Activated naive CD8-positive, alpha-beta T cell treated with anti-CD3 and anti-CD28 coated beads for 36 hours (primary cell): ENCODE measurements at places on chromosomes 5 and 9. TPM values are rescaled to one million over a fixed set of nuclear protein-coding genes. Genes with fewer than 3 reads are reported as not detected.

GRCh38 chr5:73152411-73153388, 20.3 kb upstream of the TMEM174 start:
- no peak overlapping the region for H3K27ac ChIP-seq
- H3K27me3 ChIP-seq, result peaks cover 90% of the 10 kb centered on the region
- H3K4me3 ChIP-seq, result no peak overlapping the region
- no peak for DNase-seq
- no peaks in the 10 kb centered on the region for H3K4me1 ChIP-seq

DNA sequence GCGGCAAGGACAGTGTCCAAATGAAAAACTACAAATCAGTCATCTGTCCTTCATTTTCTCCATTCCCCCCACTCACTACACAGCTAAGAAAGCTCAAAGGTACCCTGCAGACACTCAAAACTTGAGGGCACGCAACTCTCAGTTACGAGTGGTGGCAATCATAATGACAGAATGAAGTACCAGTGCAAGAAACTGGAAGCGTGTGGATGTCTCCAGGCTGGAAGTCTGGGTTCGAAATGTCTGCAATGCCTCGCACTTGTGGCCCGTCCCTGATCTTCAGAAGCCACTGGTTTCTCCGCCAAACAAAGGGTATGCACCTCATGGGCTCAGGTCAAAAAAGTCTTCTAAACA, 597 bp upstream of the CENPH start:
- peaks cover 14% of the 10 kb centered on the region for H3K36me3 ChIP-seq
- no peak for DNase-seq
- no peaks in the 10 kb centered on the region for H3K27me3 ChIP-seq
- H3K4me1 ChIP-seq, result peaks cover 7% of the 10 kb centered on the region

- no peak overlapping the region for H3K4me3 ChIP-seq
- no peaks in the 10 kb centered on the region for H3K27me3 ChIP-seq
- H3K4me1 ChIP-seq, result no peaks in the 10 kb centered on the region
- H3K27ac ChIP-seq, result no peak overlapping the region
- no peak for DNase-seq
Measured at GRCh38 chr9:28410411-28410810, 837.1 kb upstream of the C9orf72 start.

DNA sequence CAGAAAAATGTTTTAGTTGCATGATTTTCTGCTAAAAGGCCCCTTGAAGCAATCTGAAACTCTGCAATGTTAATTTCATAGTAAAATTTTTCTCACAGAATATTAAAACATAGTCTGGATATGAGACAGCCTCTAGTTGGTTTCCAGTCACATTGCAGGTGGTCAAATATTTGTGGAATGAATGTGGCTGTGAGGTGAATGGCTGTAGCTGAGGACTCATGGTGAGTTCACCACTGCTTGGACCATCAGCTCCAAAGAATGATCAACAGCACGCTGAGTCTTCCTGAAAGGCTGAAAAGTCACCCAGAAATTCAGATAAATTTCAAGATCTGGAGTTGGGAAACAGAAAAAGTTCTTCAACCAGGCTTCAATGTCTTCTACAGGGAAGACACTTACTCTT, 79.8 kb downstream of the MAT2B start:
- H3K4me1 ChIP-seq, result no peaks in the 10 kb centered on the region
- no peak overlapping the region for H3K4me3 ChIP-seq
- DNase-seq, result no peak

DNA sequence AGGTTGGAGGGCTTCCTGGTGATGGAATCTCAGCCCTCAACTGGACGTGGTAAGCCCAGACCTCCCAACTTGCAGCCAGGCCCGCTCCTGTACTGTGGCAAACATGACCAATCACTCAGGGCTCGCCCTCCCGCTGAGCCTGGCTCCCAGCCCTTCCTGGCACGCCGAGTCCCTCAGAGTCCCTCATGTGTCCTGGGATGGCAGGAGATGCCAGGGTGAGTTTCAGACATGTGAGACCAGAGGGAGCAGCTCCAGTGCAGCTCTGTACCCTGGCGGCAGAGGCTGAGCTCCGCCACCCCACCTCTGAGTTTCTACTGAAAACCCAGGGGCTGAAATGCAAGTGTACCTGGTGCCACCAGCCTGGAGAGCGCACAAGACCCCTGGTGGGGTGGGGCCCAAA, 42.0 kb upstream of the RXRA start:
- DNase-seq, result no peak
- H3K4me1 ChIP-seq, result no peaks in the 10 kb centered on the region
- no peak overlapping the region for H3K4me3 ChIP-seq
- H3K36me3 ChIP-seq, result no peaks in the 10 kb centered on the region
- H3K27ac ChIP-seq, result no peak overlapping the region

GRCh38 chr5:67992923-67993322, 222.6 kb upstream of the PIK3R1 start:
- peaks cover 1% of the 10 kb centered on the region for H3K36me3 ChIP-seq
- peaks cover 3% of the 10 kb centered on the region for H3K27me3 ChIP-seq
- no peak overlapping the region for H3K27ac ChIP-seq
- H3K4me3 ChIP-seq, result no peak overlapping the region
- H3K4me1 ChIP-seq, result no peaks in the 10 kb centered on the region

GRCh38 chr9:19690128-19690527, 98.7 kb downstream of the SLC24A2 start:
- H3K27ac ChIP-seq, result no peak overlapping the region
- peaks cover 11% of the 10 kb centered on the region for H3K27me3 ChIP-seq
- no peaks in the 10 kb centered on the region for H3K4me1 ChIP-seq
- no peak overlapping the region for H3K4me3 ChIP-seq
- DNase-seq, result no peak

GRCh38 chr9:110828264-110828663, 159.7 kb downstream of the MUSK start:
- no peak overlapping the region for H3K27ac ChIP-seq
- H3K36me3 ChIP-seq, result no peaks in the 10 kb centered on the region
- no peaks in the 10 kb centered on the region for H3K4me1 ChIP-seq
- H3K27me3 ChIP-seq, result peaks cover 4% of the 10 kb centered on the region
- H3K4me3 ChIP-seq, result no peak overlapping the region

- H3K4me3 ChIP-seq, result no peak overlapping the region
- peaks cover 21% of the 10 kb centered on the region for H3K27me3 ChIP-seq
- H3K4me1 ChIP-seq, result no peaks in the 10 kb centered on the region
- no peaks in the 10 kb centered on the region for H3K36me3 ChIP-seq
- DNase-seq, result no peak
- H3K27ac ChIP-seq, result no peak overlapping the region
Measured at GRCh38 chr5:112221128-112221527, 197.9 kb downstream of the EPB41L4A start.

- no peaks in the 10 kb centered on the region for H3K27me3 ChIP-seq
- peak overlapping the region; percentile 68 for H3K27ac ChIP-seq
- H3K4me3 ChIP-seq, result peak overlapping the region; percentile 32
- DNase-seq, result peak; percentile 62
- H3K4me1 ChIP-seq, result peaks cover 19% of the 10 kb centered on the region
Measured at GRCh38 chr5:142063878-142064331, 44.7 kb upstream of the NDFIP1 start.

DNA sequence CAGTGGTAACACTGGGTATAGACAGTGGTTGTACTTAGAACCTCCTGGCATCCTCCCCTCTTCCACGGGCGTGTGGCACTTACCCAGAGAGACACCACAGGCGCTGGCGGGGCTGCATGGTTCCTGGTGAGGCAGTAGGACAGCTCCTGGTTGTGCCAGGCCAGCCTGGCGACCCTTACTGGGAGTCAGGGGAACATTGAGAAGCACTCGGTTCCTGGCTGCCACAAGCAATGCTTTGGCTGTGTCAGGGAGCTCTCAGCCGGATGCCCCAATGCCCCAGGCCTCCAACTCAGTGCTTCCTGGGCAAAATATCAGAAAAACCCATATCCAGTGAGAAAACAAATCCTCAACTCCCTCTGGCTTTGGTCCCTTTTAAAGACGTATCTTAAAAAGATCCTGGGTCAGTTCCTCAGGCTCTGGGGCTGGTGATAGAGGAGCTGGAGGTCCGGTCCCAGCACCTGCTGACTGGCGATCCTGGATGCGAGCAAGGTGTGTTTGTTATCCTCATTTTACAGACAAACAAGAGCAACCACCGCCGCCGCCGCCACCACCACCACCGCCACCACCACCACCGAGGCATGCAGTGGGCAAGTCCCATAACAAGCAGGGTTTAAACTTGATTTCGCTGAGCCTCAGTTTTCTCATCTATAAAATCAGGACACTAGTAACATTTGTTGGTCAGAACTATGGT, 4.2 kb downstream of the NKX2-5 start:
- H3K4me3 ChIP-seq, result no peak overlapping the region
- H3K4me1 ChIP-seq, result peaks cover 27% of the 10 kb centered on the region
- no peaks in the 10 kb centered on the region for H3K36me3 ChIP-seq
- H3K27ac ChIP-seq, result no peak overlapping the region
- no peak for DNase-seq

DNA sequence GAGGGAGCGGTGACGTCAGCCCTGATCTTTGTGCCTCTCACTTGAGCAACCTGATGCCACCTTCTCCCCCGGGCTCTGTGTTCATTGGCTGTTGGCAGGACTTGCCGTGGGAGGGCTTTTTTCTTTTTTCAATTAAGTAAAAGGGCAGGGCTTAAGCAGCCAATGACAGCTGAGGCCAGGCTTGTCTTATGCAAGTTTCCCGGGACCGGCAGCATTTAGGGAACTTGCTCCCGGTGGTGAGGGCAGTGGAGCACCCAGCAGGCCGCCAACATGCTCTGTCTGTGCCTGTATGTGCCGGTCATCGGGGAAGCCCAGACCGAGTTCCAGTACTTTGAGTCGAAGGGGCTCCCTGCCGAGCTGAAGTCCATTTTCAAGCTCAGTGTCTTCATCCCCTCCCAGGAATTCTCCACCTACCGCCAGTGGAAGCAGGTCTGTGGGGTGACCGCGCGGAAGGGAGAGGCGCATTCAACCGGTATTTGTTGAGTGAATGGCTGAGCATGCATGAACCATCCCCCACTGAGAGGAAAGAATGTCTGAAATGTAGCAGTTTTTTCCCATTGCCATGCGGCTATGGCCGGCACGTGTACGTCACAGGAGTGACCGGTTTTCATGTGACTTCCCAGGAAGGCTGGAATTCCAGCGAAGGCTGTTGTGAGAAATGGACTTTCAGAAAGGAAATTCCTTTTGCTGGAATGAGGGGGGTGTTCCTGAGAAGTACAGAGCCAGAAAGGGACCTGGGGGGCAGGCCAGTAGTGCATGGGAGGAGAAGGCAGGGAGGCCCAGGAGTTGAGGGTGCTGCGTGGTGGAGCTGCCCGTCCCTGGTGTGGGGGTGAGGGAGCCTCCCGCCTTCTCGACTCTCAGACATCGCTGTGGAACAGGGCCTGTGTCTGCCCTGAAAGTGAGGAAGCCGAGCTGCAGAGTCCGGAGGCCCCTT, 29.0 kb downstream of the PTGES2 start:
- peaks cover 11% of the 10 kb centered on the region for H3K36me3 ChIP-seq
- no peaks in the 10 kb centered on the region for H3K27me3 ChIP-seq
- H3K27ac ChIP-seq, result peak overlapping the region; percentile 73
- peak overlapping the region; percentile 75 for H3K4me3 ChIP-seq

- no peaks in the 10 kb centered on the region for H3K36me3 ChIP-seq
- H3K4me3 ChIP-seq, result no peak overlapping the region
- H3K4me1 ChIP-seq, result no peaks in the 10 kb centered on the region
Measured at GRCh38 chr9:4269872-4270271, 30.0 kb downstream of the GLIS3 start.

DNA sequence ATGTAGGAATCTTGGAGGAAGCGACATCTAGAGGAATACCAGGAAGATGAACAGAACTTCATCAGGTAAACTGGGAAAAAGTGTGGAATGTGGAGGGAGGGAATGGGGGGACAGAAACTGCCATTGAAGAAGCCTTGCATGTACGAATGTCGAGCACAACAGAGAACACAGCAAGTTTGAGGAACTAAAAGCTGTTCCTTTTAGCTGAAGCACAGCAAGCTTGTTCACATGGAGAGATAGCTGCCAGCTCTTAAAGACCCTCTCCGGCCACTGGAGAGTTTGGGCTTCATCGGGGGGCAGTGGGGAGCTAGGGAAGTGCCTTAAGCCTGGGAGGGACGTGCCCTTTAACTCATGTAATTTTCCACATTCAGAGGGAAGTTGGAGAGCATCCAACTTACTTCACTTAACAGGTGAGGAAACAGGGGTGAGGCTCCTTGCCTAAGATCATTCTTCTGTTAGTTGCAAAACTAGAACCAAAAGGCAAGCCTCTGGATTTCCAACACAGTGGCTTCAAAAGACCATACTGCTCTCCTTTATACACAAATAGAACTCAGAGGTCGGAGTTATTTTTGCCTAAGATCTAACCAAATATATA, 2.3 kb upstream of the CYFIP2 start:
- H3K4me1 ChIP-seq, result peaks cover 64% of the 10 kb centered on the region
- H3K4me3 ChIP-seq, result peak overlapping the region; percentile 35
- H3K27me3 ChIP-seq, result no peaks in the 10 kb centered on the region
- peaks cover 24% of the 10 kb centered on the region for H3K36me3 ChIP-seq
- no peak for DNase-seq
- no peak overlapping the region for H3K27ac ChIP-seq

DNA sequence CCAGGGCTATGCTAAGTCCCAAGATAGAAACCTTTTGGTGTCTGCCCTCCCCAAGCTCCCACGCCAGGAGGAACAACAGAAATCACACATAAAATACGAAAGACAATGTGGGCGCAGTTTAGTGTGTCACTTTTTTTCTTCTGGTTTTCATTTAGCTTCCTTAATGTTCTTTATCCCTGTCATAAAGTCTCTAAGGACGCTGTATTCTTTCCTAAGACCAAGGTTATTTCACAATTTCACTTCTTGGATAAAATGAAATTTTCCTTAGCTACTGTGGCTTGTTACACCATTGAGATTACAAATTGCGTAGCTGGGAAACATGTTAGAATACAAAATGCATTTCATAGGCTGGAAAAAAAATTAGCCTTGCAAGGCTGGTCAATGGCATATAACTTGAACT, 85.4 kb downstream of the GLIS3 start:
- H3K4me3 ChIP-seq, result no peak overlapping the region
- no peaks in the 10 kb centered on the region for H3K27me3 ChIP-seq
- peaks cover 5% of the 10 kb centered on the region for H3K36me3 ChIP-seq

- no peaks in the 10 kb centered on the region for H3K36me3 ChIP-seq
- H3K4me3 ChIP-seq, result no peak overlapping the region
- peak; percentile 31 for DNase-seq
- peaks cover 5% of the 10 kb centered on the region for H3K4me1 ChIP-seq
Measured at GRCh38 chr5:129771058-129771838, 23.4 kb downstream of the MINAR2 start.

GRCh38 chr5:125290935-125291334, 544.5 kb upstream of the ZNF608 start:
- no peaks in the 10 kb centered on the region for H3K4me1 ChIP-seq
- H3K27me3 ChIP-seq, result no peaks in the 10 kb centered on the region
- no peaks in the 10 kb centered on the region for H3K36me3 ChIP-seq
- DNase-seq, result no peak
- H3K27ac ChIP-seq, result no peak overlapping the region
- H3K4me3 ChIP-seq, result no peak overlapping the region

The UHRF2 gene
- total RNA-seq, result 42.3 TPM

The CCDC183 gene
- total RNA-seq, result not detected

The TOR2A gene
- total RNA-seq, result 17.7 TPM

The CORO2A gene
- total RNA-seq, result 8.2 TPM

The ZNF474 gene
- total RNA-seq, result not detected

The NR6A1 gene
- 1.2 TPM for total RNA-seq

The RNF14 gene
- 45.4 TPM for total RNA-seq

The PCDHB5 gene
- total RNA-seq, result not detected
